ENCODE measurements at places on chromosomes 1 and 21.

- no peak for DNase-seq
These were observed 93.5 kb downstream of the TTLL7 start for GRCh38 chr1:83905315-83905907.

DNA sequence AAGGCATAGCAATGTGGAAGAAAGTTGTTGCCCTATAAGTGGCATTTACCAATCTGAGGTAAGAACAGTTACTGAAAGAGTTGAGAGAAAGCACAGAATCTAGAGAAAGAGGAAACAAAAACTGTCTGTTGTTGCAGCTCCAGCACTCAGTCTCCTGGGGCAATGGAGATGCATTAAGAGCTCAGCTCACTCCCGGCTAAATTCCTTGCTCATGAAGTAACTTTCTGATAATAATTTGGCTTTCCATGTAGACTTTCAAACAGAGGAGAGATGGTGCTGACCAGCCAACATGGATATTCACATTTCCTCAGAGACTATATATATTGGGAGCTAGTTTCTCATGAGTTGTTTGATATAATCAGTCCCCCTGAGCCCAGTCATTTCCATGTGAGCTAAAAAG is 135.3 kb downstream of the GDAP2 start:
- no peak for DNase-seq

DNA sequence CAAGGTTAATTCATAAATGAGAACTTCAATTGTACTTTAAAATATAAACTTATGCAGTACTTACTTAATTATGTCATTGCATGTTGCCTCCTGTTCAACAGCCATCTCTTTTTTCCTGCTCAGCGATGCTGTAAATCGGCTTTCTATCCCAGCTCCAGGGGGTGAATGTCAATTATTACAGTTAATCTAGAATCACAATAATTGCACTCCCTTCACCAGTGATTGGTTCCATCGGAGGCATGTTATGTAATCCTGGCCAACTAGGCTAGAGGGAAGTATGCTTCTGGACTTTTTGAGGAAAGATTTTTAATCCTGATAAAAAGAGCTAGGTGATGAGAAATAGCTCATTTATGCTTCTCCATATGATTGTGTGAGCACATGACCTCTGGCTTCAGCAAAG is 53.8 kb upstream of the SGIP1 start:
- DNase-seq, result no peak

- DNase-seq, result no peak
These were observed 41.0 kb upstream of the ST6GALNAC5 start for GRCh38 chr1:76826072-76826845.

DNA sequence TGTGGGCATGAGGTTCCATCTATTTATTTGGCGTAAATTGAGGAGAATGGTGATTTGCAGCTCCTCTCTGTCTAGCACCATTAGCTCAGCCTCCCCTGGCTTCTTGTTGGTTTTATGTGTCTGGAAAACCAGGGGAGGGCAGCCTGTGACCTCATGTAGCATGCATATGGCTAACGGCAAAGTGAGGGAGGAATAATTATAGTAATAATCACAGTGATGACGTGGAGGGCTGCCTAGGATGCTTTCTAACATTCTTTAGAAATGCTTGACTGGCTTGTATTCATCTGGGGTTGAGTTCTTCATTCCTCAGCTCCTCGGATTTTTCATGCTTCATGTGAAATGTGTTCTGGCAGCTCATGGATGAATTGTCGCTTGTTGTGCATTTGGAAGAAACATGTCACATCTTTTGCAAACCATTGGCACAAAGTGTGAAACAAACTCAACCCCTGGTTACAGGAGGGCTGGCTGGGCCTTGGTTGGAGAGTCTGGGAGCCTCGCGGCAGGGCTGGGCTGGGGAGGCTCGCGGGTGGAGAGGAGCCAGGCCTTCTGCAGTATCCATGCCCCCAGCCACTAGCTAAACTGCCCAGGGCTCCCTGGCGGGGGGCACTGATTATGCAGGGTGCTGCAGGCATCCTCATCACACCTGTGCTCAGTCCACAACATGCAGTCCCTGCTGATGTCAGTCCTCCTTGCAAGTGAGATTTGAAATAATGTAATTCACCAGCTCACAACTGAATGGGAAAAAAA is 149.6 kb downstream of the DISC1 start:
- DNase-seq, result no peak

DNA sequence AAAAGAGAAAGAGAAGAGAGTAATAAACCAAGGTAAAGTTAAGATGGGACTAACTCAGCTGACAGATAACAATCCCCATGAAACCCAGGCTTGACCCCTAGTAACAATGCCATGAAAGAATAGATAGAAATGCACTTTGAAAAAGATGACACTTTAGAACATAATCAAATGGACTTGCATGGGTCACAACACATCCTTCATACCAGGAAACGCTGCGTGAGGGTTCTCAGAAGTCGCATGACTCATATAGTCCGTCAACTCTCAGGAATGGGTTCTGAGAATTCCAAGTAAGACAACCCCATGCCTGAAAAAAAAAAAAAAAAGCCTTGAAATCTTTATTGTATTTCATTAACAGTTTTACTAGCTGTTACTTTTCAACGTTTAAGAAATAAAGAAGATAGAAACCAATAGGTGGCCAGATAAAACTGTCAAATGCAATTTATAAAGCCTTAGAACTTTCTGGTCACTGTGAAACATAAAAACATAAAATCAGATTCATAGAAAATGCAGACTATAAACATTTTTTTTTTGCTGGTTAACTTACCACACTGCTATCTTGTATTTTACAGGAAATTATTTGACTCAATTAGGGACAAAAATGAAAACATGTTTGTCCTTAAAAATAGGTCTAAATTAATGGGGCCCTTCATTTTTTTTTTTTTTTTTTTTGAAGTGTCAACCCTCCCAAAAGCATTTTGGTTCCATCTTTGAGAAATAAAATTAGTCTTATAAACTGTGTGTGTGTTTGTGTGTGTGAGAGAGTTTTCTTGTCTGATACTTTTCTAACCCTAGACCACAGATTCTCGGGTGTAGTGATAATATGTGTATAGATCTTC is 202.1 kb downstream of the NCAM2 start:
- DNase-seq, result no peak

DNA sequence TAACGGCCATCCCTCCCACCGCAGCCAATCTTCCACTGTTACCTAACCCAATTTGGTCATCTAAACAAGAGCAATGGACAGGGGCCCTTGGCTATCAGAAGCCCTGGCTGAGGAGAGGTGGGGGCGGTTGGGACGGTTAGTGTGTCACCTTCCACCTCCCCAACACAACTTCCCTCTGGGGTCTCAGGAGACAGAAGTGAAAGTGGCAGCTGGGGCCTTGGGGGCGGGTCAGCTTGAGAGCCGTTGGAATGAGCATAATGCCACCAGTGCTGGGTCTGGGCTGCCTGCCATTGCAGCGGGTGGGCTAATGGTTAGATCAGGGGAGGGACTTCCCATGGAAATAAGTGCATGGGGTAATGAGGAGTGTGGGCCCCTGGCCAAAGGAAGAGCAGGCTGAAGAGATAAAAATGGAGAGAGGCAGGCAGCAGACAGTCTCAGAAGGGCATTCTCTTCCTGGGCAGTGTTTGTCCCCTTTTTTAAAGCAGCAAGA is 7.9 kb downstream of the MEF2D start:
- no peak for DNase-seq

GRCh38 chr1:234582681-234583301 is 27.2 kb downstream of the IRF2BP2 start:
- no peak for DNase-seq

GRCh38 chr1:63758791-63759190 is 15.0 kb upstream of the ROR1 start:
- DNase-seq, result no peak

- DNase-seq, result no peak
These were observed 79.5 kb downstream of the BCAR3 start for GRCh38 chr1:93602101-93602500.

DNA sequence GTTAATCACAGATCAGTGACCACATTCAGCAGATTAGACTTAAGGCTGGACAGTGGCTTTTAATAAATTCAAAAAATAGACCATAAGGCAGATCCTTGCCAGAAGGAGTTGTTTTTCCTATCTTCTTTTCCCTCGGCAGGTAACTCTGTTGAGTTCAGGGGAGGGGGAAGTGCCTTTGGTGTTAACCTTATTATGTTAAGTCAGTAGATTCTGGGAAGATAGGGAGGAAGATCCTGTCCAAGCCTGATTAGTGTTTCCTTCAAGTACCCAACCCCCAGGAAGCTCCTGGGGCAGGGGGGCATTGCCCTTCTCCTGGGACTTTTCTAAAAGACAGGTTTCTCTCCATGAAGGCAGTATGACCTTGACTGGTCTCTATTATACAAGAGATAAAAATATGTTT is 87.4 kb downstream of the ELAVL4 start:
- DNase-seq, result no peak

DNA sequence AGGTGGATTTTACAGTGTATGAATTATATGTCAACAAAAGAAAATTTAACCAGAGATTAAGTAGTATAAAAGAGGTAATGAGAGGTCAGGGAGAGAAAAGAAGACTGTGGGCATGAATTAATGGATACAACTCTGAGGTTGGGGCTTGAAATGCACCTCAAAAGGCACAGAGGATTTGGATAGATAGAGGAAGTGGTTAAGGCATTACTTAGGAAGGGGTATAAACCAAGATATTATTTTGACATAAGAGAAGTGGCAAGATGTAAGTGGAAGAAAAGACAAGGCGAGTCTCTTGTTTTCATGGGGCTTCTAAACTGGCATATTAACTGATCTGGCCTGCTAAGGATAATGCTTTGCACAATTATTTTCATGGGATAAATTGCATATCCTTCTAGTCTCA is 34.1 kb downstream of the RAP1A start:
- DNase-seq, result no peak

DNA sequence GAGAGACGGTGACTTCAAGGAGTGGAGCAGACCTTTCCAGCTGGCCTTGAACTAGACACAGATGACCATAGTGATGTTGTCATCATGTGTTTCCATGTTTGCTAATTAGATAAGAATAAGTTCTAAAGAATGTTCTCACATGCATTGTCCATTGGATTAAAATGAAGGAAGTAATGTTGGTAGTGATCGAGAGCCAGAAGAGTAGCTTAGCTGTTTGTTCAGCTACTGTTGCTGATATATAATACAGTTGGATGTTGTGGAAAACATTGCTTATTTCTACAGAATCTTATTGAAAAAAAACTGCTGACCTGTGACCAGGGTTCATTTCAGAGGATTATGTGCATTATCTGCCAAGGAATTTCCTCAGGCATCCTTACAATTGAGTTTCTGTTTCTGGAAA is 249.1 kb upstream of the POGK start:
- no peak for DNase-seq

GRCh38 chr1:90834354-90834885 is 117.3 kb upstream of the BARHL2 start:
- no peak for DNase-seq

DNA sequence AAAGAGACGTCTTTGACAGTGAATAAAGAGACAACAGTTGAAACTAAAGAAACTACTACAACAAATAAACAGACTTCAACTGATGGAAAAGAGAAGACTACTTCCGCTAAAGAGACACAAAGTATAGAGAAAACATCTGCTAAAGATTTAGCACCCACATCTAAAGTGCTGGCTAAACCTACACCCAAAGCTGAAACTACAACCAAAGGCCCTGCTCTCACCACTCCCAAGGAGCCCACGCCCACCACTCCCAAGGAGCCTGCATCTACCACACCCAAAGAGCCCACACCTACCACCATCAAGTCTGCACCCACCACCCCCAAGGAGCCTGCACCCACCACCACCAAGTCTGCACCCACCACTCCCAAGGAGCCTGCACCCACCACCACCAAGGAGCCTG is 68.5 kb downstream of the TPR start:
- DNase-seq, result no peak

GRCh38 chr21:38264571-38264970 is 7.8 kb downstream of the KCNJ15 start:
- DNase-seq, result no peak
